Right atrium auricular region (tissue), 2 donors: ENCODE measurements at places on chromosomes 5 and 9. TPM values are rescaled to one million over a fixed set of nuclear protein-coding genes. Genes with fewer than 3 reads are reported as not detected.

DNA sequence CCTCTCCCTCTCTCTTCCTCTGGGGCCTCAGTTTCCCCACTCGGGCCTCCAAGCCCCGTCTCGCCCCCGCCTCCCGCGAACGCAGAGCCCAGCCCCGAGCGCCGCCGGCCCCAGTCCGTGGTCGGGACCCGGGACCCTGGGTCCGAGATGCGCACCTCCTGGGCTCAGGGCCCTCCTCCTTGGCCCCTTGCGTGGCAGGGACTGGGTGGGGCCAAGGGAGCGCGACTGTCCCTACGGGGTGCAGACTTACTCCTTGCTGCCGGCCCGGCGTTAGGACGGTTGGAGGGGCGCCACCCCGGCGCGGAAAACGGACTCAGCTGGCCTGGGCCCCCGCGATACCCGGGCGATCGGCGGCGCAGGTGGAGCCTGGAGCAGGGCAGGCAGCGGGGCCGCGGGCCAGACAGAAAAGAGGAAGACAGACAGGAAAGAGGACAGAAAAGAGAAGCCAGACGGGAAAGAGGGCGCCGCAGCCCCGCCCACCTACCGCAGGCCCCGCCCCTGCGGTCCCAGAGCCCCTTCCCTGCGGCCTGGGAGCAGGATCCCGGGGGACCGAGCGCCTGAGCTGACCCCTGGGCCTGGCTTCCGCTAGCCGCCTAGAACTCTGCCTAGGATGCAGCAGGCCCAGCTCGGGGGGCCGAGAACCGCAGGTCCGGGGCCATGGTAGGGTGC lies at the start of gene GBGT1:
TSS of gene GBGT1 (minus strand) at position 411 of the 669 bp plus-strand sequence. CDS start 1,502 bp downstream, outside the sequence.
- DNase-seq: no peak
- peak within 1 kb of the TSS; percentile 75 for H3K4me3 ChIP-seq
- H3K27me3 ChIP-seq: no peaks in the 10 kb centered on the region
- peak within 1 kb of the TSS; percentile 80 for H3K27ac ChIP-seq

GRCh38 chr5:134504629-134505300 lies 20.7 kb upstream of the JADE2 start:
- H3K27ac ChIP-seq: peak overlapping the region; percentile 81
- no peak for DNase-seq
- H3K4me1 ChIP-seq: peaks cover 46% of the 10 kb centered on the region
- no peaks in the 10 kb centered on the region for H3K36me3 ChIP-seq
- no peaks in the 10 kb centered on the region for H3K27me3 ChIP-seq

SOHLH1 gene
- total RNA-seq: not detected

- H3K4me3 ChIP-seq: no peak overlapping the region
- DNase-seq: no peak
- no peaks in the 10 kb centered on the region for H3K4me1 ChIP-seq
- H3K27me3 ChIP-seq: no peaks in the 10 kb centered on the region
- no peaks in the 10 kb centered on the region for H3K36me3 ChIP-seq
- no peak overlapping the region for H3K27ac ChIP-seq
Measured at GRCh38 chr5:95398989-95399388, 7.8 kb downstream of the FAM81B start.

DNA sequence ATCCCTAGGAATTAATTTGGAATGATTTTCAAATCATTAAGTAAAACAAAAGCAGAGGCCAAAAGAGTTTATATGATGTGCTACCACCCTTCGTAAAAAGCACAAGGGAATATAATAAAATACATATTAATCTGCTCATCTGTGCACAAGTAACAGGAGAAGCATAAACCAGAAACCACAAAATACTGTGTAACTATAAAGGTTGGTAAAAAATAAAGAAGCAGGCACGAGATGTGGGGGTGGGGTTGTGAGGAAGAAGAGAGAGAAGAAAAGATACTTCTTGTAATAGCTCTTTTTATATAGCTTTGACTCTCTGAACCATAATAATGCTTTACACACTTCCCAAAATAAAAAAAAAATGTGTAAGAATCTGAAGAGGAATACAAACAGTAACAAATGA lies 214.9 kb upstream of the EFNA5 start:
- no peaks in the 10 kb centered on the region for H3K36me3 ChIP-seq
- peaks cover 5% of the 10 kb centered on the region for H3K4me1 ChIP-seq
- H3K27ac ChIP-seq: no peak overlapping the region
- H3K4me3 ChIP-seq: no peak overlapping the region
- no peaks in the 10 kb centered on the region for H3K27me3 ChIP-seq

GRCh38 chr9:92710368-92710767 lies 40.4 kb upstream of the IPPK start:
- no peak for DNase-seq
- no peak overlapping the region for H3K27ac ChIP-seq
- no peak overlapping the region for H3K4me3 ChIP-seq
- H3K4me1 ChIP-seq: peaks cover 14% of the 10 kb centered on the region
- H3K36me3 ChIP-seq: peaks cover 35% of the 10 kb centered on the region
- no peaks in the 10 kb centered on the region for H3K27me3 ChIP-seq

DNA sequence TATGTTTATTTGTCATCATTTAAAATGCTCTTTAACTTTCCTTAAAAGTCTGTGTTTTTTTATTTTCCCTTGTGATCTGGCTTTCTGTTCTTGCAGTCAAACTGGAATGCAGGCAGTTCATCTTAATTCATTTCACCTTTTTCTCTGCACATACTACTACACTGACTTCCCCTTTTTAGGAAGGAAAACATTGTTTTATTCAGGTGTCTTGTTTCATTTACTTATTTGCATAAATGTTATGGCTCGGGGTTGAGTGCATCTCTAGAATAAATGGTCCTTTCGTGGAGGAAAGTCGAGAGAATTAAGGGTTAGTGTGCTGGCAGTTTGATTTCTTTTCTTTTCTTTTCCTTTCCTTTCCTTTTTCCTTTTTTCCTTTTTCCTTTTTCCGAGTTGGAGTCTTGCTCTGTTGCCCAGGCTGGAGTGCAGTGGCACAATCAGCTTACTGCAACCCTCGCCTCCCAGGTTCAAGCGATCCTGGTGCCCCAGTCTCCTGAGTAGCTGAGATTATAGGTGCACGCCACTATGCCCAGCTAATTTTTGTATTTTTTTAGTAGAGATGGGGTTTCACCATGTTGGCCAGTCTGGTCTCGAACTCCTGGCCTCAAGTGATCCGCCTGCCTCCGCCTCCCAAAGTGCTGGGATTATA lies 76.0 kb upstream of the LRRC70 start:
- no peaks in the 10 kb centered on the region for H3K27me3 ChIP-seq
- H3K36me3 ChIP-seq: peaks cover 8% of the 10 kb centered on the region
- no peak overlapping the region for H3K4me3 ChIP-seq
- no peaks in the 10 kb centered on the region for H3K4me1 ChIP-seq
- DNase-seq: no peak
